ENCODE measurements at places on chromosomes 4 and X. TPM values are rescaled to one million over a fixed set of nuclear protein-coding genes. Genes with fewer than 3 reads are reported as not detected.

DNA sequence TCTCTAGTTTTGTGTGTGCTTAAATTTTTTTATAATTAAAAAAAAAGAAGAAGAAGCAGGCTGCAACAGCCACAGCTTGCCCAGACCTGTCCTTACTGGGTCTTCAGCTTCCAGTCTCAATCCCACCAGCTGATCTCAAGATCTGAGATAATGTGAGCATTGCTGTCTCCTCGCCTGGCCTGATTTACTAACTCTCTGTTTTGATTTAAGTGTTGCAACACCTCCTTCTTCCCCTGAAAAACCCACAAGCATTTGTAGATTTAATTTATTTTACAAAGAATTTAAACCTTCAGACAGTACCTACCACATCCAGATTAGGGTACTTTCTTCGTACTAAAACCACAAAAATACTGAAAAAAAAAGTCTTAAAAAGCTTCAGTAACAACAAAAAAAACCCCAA, 38.0 kb downstream of the FAM241A start:
- H3K27me3 ChIP-seq: no peaks in the 10 kb centered on the region
- no peak for DNase-seq
- H3K4me1 ChIP-seq: no peaks in the 10 kb centered on the region

DNA sequence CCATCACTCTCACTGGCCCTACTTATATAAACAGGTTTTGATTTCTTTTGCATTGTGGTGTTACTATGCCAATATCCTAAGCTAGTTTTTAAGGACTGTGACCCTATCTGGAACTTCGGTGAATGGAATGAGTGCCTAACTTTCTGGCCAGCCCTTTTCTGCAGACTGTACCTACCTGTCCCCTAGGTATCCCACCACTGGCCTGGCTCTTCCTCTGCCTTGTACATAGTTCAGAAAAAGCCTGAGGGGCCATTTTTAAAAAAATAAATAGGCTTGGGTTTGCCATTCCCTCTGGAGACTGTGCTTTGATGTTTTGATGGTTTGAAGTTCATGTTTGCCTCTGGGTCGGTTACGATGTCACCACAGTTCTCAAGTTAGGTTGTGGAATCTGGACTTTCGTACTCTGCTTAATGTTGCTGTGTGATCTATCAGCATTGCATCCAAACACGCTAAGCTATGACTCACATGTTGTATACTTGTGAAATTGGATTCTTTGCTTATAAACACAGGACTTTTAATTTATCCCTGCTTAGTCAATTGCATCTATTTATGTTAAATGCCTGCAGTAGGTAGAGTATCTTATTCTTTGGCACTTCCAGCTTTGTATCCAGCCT, 182.0 kb downstream of the ANKRD50 start:
- H3K27me3 ChIP-seq: no peaks in the 10 kb centered on the region
- no peak overlapping the region for H3K4me3 ChIP-seq
- no peak overlapping the region for H3K27ac ChIP-seq
- no peaks in the 10 kb centered on the region for H3K4me1 ChIP-seq
- no peak for DNase-seq
- H3K36me3 ChIP-seq: no peaks in the 10 kb centered on the region

DNA sequence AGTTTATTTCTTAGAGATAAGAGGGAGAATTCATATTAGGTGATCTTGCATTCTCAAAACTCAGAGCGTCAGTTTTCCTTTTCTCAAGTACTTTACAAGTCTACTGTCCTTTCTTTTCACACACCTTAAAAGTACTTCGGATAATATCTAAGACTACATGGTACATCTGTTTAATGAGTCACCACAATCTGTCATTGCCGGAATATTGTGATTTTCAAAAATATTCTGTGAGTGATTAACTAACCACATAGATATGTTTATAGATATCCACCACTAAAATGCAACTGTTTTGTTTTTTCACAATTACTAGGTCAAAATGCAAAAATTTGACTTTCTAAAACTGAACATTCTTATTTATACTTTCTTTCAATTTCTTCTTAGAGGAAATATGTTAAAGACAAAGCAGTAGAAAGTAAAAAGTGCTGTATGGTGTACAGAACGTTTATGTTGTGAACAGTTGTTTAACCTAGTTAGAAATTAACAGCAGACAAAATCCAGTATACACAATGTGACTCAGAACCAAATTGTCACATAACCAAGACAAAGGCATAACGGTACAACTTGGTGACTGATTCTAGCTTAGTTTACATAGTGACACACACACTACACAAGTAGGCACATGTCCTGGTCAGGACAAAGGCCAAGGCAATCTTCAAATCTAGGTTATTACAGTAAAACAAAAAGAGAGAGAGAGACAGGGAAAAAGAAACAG, 482.9 kb downstream of the NAF1 start:
- H3K4me1 ChIP-seq: peaks cover 3% of the 10 kb centered on the region
- H3K27me3 ChIP-seq: no peaks in the 10 kb centered on the region
- no peak for DNase-seq
- no peak overlapping the region for H3K27ac ChIP-seq

- H3K27me3 ChIP-seq: no peaks in the 10 kb centered on the region
- no peak overlapping the region for H3K27ac ChIP-seq
- no peak for DNase-seq
- no peaks in the 10 kb centered on the region for H3K36me3 ChIP-seq
These were observed 313.4 kb upstream of the SLC7A11 start for GRCh38 chr4:138555584-138555983.

DNA sequence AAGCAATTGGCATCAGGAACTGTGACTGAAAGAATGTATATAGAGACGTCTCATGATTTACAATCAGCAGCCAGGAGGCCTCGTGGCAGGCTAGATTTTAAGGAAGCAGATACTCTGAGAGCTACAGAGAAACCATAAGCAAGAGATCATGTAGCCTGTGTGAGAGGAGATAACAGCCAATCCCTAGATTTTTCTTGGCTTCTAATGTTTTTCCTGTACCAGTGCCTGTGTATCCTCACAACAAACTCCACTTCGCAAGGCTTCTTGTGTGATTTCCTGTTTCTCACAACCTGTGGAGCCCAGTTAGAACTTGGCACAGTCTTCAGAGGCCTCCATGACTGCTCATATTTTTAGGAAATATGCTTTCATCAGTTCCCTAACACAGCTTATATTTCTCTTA, 147.9 kb downstream of the PTCHD1 start:
- no peaks in the 10 kb centered on the region for H3K27me3 ChIP-seq
- H3K4me3 ChIP-seq: no peak overlapping the region
- no peaks in the 10 kb centered on the region for H3K4me1 ChIP-seq

DNA sequence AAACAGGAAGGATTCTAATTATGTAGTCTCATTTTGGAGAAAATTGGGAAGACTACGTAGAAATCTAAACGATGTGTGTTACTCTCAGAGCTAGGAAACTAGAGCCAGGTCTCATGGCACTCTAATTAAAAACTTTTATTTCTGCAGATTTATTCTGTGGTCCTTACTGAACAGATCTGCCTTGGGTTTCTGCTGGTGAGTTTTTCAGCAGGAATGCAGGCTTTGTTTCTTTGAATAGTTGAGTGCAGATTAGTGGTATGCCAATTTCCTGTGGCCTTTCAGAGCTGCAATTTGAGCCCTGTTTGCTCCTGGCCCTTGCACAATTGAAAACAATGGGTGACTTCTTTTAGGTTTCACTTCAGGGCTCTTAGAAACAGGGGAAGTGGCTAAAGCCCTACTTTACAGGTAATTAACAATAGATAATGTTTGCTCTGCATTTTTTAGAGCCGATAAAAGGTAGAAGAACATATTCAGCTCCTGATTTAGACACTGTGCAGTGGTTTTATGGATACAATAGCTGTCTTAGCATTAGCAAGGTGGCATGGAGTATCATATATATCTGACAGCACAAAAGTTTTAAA, 21.8 kb downstream of the SPRY1 start:
- DNase-seq: no peak
- no peaks in the 10 kb centered on the region for H3K27me3 ChIP-seq
- H3K36me3 ChIP-seq: no peaks in the 10 kb centered on the region
- H3K27ac ChIP-seq: no peak overlapping the region

- no peaks in the 10 kb centered on the region for H3K36me3 ChIP-seq
- no peaks in the 10 kb centered on the region for H3K4me1 ChIP-seq
- H3K27ac ChIP-seq: no peak overlapping the region
- H3K27me3 ChIP-seq: no peaks in the 10 kb centered on the region
These were observed 176.6 kb downstream of the NR3C2 start for GRCh38 chr4:148265627-148266026.

- no peak for DNase-seq
- peaks cover 12% of the 10 kb centered on the region for H3K4me1 ChIP-seq
These were observed 609 bp downstream of the REPS2 start for GRCh38 chrX:16946971-16947562.

DNA sequence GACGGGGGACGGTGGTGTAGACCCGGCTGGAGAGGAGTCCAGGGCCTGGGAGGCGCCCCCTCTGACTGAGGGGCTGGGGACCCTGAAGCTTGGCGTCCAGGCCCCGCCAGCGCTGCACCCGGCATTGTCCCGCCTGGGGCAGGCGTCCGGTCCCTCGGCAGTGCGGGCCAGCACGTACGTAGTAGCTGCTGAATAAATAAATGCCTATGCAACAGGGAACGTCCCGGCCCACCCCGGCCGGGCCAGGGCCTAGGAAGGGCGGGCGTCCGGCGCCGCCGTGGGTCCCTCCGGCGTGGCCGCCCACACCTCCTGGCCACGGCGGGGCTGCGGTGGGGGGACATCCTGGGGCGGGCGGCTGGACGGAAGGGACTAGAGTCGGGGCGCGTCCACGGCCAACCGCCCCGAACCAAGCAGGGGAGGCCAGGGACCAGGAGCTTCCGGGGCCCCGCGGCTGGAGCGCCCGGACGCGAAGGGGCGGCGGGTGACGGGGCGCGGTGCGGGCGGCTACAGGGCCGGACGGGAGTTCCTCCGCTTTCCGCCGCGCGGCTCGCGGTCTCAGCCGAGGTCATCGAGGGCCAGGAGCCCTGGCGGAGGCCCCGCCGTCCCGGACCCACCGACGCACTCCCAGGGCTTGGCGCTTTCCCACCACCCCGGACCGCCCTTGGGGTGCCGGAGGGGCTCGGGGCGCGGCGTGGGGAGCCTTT, 886 bp upstream of the WWC2 start:
- H3K4me3 ChIP-seq: peak overlapping the region; percentile 85
- no peaks in the 10 kb centered on the region for H3K36me3 ChIP-seq
- peak overlapping the region; percentile 98 for H3K27ac ChIP-seq
- no peaks in the 10 kb centered on the region for H3K27me3 ChIP-seq
- DNase-seq: no peak
- peaks cover 10% of the 10 kb centered on the region for H3K4me1 ChIP-seq

- H3K4me3 ChIP-seq: no peak overlapping the region
- peaks cover 35% of the 10 kb centered on the region for H3K4me1 ChIP-seq
- H3K27ac ChIP-seq: no peak overlapping the region
- DNase-seq: no peak
These were observed 49.2 kb downstream of the FHIP1A start for GRCh38 chr4:151458148-151458547.

GRCh38 chr4:81620442-81620841, 148.7 kb upstream of the RASGEF1B start:
- H3K36me3 ChIP-seq: no peaks in the 10 kb centered on the region
- H3K27me3 ChIP-seq: no peaks in the 10 kb centered on the region
- H3K27ac ChIP-seq: no peak overlapping the region
- no peaks in the 10 kb centered on the region for H3K4me1 ChIP-seq

DNA sequence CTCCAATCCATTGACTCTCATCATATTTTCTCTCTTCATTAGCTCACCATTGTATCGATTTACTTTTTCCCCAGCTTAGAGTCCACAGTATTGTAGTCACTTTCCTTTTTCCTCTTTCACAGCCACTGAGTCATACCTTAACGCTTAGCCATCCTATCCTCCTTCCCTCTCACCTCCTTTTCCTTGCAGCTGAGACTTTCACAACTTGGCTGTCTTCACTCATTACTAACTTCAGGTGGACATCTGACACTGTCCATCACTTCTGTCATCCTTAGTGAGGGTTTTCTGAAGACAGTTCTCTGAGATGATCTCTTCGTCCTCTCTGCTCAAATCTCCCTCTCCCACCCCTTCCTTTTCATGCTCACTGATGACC, 70.5 kb upstream of the ESX1 start:
- peaks cover 67% of the 10 kb centered on the region for H3K27me3 ChIP-seq
- H3K4me3 ChIP-seq: no peak overlapping the region
- no peaks in the 10 kb centered on the region for H3K36me3 ChIP-seq
- DNase-seq: no peak

DNA sequence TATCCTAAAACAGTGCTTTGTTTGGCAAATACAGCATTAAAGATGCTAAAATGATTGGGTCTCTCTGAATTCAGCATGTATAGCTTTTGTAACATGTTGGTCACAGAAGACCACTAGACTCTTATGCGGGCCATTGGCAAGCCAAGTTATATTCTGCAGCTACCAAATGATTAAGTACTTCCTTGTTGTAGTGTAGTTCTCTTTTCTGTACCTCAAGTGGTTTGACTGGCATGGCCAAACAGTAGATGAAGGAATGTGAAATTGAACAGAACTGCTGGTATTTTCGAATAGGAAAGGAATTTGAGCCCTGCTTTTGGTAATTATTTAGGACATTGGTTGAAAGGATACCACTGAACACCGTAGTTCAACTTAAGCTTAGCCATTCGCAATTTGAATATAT, 193.9 kb upstream of the GPC4 start:
- no peaks in the 10 kb centered on the region for H3K27me3 ChIP-seq
- no peak overlapping the region for H3K27ac ChIP-seq
- H3K36me3 ChIP-seq: no peaks in the 10 kb centered on the region
- no peak overlapping the region for H3K4me3 ChIP-seq
- no peaks in the 10 kb centered on the region for H3K4me1 ChIP-seq

- no peak overlapping the region for H3K4me3 ChIP-seq
- H3K27ac ChIP-seq: no peak overlapping the region
- H3K27me3 ChIP-seq: no peaks in the 10 kb centered on the region
- peaks cover 5% of the 10 kb centered on the region for H3K4me1 ChIP-seq
- peaks cover 47% of the 10 kb centered on the region for H3K36me3 ChIP-seq
These were observed 98.6 kb downstream of the RBM47 start for GRCh38 chr4:40530961-40531635.

DNA sequence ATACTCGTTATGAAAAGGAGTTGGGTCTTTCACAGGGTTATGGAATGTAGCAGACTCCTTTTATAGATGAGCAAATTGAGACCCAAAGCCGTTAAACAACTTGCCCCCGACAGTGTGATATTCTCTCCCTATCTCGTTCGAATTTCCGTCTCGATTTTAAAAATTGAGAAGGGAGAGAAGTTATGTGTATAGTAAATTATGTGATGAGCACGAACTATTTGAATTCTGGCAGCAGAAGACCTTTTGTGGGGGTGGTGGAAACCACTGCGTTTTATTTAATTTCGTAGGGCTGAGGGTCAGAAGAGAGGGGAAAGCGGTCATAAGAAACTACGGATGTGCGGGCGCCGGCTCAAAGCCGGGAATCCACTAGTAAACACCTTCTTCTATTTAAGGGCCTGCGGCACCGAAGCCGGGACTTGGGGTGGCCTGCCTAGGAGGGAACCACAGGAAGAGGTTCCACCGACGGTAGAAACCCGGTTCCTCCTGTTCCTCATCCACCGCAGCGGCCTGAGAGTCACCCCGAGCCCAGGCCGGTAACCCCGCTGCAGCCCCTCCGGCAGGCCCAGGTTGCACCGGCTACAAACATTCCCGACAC, 1.5 kb upstream of the DDX3X start:
- H3K27ac ChIP-seq: peak overlapping the region; percentile 99
- H3K36me3 ChIP-seq: no peaks in the 10 kb centered on the region
- DNase-seq: peak; percentile 13
- peaks cover 23% of the 10 kb centered on the region for H3K4me1 ChIP-seq

GRCh38 chr4:161428180-161428965, 735.4 kb downstream of the FSTL5 start:
- H3K27me3 ChIP-seq: no peaks in the 10 kb centered on the region
- H3K27ac ChIP-seq: no peak overlapping the region
- no peaks in the 10 kb centered on the region for H3K4me1 ChIP-seq
- no peak overlapping the region for H3K4me3 ChIP-seq

Gene GPR119
- total RNA-seq: not detected

Gene DCX
- total RNA-seq: not detected

Gene FRG2
- total RNA-seq: not detected

Gene AFP
- not detected for total RNA-seq

Gene SOD3
- total RNA-seq: 120 TPM

Gene GABRG1
- total RNA-seq: not detected

All from esophagus squamous epithelium (tissue), 5 donors.